ENCODE measurements at places on chromosomes 12 and 14.

DNA sequence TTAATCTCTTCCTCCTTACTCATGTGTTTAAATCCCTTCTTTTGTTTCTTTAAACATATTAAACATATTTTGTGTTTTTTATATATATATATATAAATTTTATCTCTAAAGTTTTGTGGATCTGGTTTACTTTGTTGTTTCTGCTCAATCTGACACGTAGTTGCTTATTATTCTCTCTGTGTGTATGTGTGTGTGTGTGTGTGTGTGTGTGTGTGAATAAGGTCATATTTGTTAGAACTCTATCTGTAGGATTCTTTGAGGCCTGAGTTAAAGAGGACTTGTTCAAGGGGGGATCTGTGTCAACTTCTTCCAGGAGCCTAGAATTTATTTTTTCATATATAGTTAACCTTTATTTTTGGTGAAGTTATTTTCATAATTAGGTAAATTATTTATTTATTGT is 2.7 kb downstream of the GPR65 start:
- DNase-seq: no peak

DNA sequence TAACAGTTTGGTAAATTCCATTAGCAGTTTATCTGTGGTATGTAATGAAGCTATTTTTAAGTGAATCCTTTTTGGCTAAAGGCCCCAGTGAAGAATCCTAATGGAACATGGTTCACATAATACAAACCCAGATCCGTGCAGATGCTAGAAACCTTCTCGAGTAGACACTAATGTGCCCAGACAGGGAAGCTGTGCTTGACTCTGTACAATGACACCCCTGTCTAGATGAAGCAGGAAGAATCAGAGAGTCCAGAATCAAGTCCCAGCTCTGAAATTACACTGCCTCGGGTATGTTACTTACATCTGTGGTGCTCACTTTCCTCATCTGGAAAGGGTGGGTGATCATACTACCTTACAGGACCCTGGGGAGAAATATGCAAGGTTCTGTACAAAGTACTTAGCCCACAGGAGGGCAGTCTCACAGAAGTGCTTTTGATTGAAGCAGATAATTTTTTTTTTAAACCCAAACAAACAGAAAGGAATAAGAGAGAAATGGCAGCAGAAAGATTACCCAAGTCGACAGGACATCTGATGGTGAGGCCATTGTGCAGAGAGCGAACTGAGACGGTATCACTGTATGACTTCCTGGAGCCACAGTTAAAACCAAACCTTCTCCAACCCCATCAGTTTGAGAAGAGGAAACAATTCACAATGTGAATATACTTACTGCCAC is 8.5 kb downstream of the CRACR2A start:
- no peak for DNase-seq

DNA sequence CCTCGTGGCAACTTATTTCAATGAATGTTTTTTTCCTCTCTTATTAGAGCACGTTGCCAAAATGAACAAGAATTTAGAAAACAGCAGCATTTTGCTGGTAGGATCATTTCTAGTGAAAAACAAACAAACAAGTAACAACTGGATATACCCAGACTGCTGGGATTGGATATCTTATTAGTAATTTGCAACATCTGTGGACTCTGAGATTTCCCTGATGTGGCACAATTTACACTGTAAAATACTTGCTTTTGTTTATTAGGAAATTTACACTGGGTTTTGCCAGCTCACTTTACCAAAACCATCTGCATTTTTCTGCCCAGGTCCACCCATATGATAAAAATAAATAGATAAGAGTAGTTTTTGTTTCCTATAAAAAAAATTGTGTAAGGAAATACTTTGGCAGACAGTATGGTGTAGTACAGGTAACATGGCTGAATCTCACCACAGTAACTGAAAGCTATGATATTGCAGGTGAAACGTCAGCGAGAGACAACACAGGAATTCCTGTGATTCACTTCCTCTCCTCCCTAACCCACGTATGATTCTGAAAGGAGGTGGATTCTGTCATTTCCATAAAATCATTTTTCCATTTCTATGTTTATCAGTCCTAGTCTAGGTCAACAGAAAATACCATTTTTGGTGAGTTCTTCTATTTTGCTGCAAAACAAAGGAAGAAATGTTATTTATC is 176.2 kb upstream of the NOVA1 start:
- no peak for DNase-seq

GRCh38 chr14:34364201-34364600 is 97.8 kb downstream of the SPTSSA start:
- no peak for DNase-seq

GRCh38 chr12:131980263-131980662 is 30.5 kb downstream of the EP400 start:
- no peak for DNase-seq

DNA sequence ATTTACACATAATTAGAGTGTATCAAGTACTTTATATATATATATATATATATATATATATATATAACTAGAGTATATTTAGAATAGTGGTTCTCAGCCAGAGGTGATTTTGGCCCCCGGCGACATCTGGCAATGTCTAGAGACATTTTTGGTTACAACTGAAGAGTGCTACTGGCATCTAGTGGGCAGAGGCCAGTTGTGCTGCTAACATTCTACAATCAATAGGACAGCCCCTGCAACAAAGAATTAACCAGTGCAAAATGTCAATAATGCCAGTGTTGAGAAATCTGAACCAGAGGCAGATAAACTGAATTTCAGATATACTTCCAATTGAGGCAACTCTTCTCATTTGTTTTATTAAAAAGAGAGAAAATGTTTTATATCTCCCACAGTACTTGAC is 8.9 kb downstream of the GTF2A1 start:
- DNase-seq: peak; percentile 17

DNA sequence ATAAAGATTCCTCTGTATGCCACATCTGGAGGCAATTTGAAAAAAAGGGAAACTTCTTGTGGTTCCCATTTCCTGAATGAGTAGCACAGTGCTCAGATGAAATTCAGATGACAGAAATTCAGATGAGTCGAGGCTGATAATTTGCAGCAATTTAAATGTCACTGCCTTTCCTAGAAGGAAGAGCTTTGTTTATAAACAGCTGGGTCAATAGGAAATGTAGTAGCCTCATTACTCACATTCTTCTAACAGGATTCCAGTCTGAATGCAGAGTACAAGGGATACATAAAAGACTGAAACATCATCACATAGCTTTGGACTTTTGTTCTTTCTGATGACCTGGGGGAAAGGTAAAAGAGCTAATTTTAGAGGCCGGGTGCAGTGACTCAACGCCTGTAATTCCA is 11.3 kb upstream of the DACT1 start:
- DNase-seq: peak; percentile 56

DNA sequence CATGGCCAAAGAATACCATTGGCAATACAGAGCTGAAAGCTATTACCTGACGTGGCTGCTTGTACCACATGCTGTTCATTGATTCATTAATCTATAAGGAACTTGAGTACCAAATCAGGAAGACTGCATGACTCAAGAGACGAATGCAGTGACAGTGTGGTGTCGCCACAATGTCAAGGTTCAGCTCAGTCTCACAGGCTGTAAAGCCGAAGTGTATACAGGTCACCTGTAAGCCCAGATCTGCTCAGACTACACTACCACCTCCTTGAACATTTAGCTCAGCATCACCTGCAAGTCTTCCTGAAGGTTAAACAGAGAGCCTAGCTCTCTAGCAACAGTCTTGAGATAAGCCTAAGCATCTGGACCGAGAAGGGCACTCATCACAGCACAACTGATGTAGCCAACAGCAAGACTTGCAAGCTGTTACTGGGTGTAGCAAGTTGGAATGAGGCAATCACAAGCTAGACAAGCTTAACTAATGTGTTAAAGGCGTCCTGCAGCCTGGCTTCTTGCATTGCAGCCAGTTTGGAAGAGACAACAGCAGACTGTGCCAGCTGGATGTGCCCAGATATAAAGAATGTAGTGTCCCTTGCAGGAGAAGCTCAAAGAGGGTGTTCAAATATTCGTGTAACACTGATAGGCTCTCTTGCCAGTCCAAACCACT is 21.0 kb downstream of the TMTC1 start:
- no peak for DNase-seq

DNA sequence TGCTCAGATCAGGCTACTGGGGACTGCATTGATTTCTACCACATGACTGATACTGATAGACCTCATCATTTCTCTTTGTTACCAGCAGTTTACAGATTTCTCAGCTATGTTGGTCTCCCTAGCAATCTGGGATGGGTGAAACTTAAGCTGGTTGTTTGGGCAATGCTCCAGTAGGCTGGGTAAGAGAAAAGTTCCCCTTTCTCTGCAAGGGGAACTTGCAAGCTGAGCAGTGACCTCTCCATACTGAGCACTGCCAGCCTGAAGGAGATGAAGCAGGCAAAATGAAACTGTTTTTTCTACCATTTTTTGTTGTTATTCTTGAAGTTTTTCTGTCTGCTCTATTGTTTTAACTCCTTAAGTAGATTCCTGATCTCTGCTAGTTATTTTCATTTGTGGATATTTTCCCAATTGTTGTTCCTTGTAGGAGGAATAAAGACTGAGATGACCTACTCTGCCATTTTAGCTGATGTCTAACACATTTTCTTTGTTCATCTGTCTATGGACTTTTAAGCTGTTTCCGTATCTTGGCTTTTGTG is 1.3 kb upstream of the OR4M1 start:
- DNase-seq: no peak

DNA sequence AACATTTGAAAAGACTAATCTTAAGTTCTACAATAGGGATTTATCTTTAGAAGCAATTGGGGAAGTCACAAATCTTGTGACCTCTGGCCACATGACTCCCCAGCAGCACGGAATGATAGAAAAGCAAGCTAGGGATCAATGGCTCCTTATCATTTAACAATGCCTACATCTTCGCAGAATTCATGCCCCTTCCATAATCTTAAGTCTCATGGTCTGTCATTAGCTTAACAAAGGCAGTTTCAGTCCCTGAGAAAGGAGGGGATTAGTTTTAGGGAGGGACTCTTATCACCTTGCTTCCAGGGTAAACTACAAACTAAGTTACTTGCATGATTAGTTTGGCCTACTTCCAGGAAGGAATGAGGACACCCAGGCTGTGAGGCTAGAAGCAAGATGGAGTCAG is 486.0 kb downstream of the RMST start:
- DNase-seq: no peak

GRCh38 chr14:100610511-100611217 is 23.4 kb upstream of the BEGAIN start:
- peak; percentile 59 for DNase-seq

DNA sequence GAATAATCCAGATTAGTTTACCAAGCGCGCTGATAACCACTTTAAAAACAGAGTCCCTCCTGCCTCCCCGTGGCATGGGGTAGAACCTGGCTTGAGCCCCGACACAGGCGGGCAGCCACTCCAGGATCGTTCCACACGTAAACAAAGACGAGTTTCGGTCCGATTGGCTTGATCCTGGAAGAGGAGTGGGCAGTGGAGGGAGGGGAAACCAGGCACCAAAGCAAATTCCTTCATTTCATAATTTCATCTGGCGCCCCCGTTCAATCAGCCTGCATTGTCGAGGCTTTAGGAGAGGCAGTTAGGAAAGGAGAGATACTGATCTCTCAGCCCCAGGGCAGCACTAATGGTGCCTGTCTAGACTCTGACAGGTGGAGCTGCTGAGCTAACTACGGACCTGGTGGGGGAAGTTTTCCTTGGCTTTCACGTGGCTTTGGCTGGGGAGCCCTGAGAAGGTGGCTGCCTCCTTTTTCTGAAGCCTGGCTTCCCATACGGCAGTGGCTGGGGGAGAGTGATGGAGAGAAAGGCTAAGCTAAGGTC is 751 bp upstream of the GPRC5A start:
- DNase-seq: no peak

DNA sequence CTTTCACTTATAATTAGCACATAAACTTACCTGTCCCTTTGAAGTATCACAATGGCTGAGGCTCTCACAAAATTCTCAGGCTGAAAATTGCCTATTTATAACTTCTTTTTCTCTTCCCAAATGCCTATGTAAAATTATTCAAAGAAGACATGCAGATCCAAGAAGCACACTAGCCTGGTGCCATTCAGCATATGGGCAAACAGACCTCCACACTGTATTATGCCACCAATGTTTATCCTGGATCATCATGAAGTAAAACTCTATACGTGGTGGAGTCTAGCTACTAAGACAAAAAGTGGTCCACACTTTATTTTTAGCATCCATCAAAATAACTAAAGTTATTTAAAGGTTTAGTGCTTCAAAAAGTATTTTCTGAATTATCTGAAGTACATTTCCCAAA is 15.8 kb downstream of the TC2N start:
- no peak for DNase-seq

GRCh38 chr12:1766110-1766509 is 54.3 kb upstream of the LRTM2 start:
- DNase-seq: no peak

DNA sequence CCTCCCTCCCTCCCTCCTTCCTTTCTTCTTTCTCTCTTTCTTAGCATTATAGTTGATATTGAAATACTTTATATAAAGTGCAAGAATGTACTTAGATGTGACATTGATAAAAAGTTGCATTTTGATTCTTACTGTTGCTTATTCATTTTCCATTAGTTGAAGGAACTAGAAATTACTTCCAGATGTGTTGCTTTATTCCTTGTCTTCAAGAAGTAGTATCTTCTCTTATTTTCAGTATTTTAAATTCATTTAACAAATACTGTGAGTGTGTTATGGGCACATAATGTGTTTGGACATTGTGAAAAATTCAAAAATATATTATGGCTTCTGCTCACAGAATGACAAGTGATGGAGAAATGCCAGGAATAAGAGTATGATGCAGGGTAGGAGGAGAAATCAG is 45.6 kb downstream of the TRMT5 start:
- DNase-seq: no peak

DNA sequence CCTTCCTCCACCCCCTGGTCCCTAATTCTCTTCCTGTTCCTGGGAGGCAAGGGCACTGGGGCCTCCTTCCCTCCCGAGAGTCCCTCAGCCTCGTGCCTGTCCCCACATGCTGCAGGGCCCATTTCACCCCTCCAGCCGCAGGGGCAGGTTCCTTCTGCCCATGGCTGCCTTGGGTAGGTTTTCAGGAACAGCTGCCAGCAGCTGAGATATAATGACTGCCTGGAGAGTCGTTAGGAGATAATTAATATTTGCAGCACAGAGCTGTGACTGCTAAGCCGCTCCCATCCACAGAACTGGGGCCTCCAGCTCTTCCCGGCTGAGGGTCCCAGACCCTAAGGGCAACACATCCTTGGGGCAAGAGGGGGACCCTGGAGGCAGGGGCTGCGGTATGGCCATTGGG is 211.9 kb upstream of the LHX5 start:
- no peak for DNase-seq

DNA sequence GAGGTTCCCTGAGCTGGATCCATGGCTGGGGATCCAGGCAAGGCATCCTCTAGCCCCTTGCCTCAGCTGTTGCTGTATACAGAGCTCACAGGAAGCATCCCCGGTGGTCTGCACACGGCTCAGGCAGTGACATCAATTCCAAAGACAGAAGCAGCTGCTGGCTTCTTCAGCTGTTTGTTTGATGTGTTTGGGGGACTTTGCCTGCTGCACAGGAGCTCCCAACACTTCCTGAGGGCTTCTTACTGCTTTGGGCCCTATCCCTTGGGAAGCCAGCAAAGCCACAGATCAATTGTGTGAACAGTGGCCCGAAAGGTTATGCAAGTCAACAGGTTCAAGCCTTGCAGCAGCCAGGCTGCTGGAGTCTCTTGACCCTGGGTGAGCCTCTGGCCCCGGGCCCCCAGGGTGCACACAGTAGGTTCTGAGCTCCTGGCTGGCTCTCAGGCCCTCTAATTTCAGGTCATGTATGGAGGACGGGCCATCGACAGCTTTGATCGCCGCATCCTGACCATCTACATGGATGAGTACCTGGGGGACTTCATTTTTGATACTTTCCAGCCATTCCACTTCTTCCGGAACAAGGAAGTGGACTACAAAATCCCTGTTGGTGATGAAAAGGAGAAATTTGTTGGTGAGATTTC is 42.6 kb downstream of the CCDC92 start:
- no peak for DNase-seq
